D341Med (cell line): ENCODE measurements at places on chromosomes 11 and 22.

DNA sequence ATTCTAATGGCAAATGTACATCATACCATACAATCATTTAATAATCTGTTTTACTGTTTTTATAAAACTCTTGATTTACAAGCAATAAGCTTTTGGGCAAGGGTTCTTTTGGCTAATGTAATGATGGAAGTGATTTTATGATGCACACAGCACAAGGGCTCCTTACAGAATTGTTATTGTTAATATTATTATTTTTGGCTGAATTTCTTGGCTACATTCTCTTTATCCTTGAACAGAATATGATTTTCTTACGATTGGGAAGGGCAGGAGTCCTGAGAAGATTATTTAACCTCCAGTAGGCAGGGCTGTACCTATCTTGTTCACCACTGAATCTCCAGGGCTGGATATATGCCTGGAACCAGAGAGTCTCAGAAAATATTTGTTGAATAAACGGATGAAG lies 70.4 kb upstream of the ARHGAP20 start:
- no peak for DNase-seq

GRCh38 chr11:72580642-72580950 lies 93.6 kb downstream of the PDE2A start:
- no peak for DNase-seq

DNA sequence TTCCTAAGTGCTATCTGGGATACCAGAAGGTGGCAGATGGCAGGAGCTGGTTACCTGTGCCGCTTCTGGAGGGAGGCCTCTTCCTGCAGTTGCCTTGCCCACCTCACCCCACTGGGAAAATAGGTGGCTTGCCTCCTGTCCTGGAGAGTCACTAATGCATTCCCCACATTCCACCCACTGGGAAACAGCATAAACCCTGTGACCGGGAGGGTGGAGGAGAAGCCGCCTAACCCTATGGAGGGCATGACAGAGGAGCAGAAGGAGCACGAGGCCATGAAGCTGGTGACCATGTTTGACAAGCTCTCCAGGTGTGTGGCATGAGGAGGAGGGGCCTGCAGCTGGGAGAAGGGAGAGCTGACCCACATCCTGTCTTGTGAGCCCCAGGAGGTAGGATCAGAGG lies 5.6 kb downstream of the RIC8A start:
- no peak for DNase-seq

GRCh38 chr22:41469218-41469851 lies 418 bp downstream of the ACO2 start:
- no peak for DNase-seq

GRCh38 chr11:101523634-101524260 lies 60.1 kb downstream of the TRPC6 start:
- DNase-seq = no peak

DNA sequence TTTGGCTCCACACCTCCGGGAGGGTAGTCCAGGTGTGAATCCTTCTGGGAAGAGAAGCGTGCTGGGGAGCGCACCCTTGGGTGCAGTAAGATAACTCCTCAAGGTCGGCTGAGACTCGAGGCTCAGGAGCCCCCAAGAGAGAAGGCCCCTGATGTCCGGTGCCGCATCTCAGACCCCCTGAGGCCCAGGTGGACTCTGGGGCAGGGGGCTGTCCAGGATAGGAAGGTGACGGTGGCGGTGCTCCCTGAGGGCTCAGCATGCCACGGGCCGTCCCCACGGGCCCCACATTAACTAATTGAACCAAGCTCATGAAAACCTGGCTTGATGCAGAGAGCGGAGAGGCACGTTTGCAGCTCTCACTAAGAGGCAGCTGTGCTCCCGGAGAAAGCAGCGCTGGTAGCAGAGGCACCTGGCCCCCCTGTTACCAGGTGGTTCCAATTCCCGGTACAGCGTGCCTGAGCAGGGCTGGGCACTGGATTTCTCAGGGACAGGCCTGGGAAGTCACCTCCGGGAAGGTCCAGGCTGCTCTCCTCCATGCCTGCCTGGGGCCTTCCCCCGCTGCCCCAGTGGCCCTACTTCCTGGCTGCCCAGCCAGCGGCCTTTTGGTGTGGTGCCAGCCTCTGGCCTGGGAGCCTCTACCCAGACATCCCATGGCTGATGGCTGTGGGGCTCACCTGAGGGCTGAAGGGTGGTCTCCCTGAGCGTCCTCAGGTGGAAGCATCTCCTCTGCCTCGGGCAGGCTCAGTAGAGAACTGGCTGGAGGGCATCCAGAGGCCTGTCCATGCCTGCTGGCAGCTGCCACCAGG lies 1.1 kb downstream of the KCNQ1 start:
- no peak for DNase-seq

DNA sequence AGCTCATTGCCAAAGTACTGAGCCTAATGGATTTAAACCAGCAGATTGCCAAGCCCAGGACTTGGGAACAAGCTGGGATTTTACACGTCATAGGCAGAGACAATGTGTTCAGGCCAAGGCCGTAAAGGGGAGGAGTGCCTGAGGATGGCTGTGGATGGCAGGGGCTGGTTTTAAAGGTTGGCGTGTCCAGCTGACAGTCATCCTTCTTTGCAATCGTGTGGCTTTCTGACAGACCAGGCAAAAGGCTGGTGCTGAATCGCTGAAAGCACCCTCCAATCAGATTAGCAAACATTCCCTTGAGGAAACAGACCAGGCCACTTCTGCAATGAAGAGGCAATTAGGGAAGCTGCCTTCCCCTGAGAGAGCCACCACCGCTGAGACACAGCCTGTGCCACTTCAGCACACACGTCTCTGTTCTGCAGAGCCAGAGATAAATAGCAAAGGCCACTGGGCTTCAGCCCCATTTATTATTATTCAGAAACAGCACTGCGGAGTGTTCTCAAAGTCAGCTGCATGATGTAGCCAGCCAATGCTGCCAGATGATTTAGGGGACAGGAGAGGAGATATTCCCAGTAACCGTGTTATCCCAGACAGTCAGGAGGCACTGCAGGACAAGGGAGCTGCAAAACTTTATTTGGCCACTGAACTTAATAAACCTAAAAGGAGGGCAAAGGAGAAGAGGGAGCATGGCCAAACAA lies 54.2 kb upstream of the CSNK2A3 start:
- DNase-seq = peak; percentile 58

GRCh38 chr11:92531065-92531739 lies 306.6 kb downstream of the FAT3 start:
- no peak for DNase-seq

- DNase-seq = no peak
These were observed 25.9 kb upstream of the KCNJ11 start for GRCh38 chr11:17414317-17414737.

GRCh38 chr11:68446046-68446725 lies 14.4 kb upstream of the PPP6R3 start:
- no peak for DNase-seq

DNA sequence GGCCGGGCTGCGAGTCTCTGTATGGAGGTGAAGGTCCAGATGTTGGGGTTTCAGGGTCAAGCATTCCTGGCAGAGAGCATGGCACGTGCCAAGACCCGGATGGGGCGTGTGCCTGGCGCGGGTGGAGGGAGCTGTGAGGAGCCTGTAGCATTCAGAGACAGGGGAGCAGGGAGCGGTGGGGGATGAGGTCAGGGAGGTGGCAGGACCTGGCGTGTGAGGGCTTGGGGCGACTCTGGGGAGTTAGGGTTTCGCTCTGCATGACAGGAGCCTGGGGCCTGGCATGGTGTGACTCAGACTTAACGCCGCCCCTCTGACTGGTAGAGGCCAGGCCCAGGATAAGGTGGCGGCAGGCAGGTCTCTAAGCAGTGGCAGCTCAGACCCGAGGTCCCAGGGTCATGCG lies 103.0 kb downstream of the KCNQ1 start:
- no peak for DNase-seq

- no peak for DNase-seq
These were observed 646.0 kb downstream of the TBC1D22A start for GRCh38 chr22:47408409-47408808.

DNA sequence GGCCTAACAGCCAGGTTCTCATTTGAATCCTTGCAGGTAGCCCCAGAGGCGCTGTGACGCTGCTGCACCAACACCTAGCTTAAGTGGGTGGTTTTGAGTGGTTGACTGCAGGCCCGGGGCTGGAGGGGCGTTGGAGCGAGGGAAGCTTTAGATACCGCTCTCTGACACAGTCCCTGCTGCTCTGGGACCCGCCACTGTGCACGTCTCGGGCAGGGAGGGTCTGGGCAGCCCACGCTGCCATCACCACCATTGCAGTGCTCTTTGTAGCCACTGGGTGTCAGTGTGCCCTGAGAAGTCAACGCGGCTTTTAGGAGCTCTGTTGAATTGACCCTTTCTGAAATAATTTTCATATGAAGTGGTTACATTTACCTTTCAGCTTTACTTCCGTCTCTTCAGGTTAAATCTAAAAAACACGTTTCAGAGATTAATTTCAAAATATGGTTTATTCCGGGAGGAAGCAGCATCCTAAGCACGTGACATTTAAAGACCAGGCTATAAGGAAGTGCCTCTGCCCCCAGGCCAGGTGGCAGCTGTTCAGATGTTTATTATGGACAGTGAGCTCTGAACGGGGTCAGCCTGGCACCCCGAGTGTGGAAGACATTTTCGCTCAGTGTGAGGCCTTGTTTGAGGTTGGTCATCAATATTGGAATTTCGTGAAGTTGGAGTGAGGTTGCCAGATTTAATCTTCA lies 30.9 kb upstream of the PARVB start:
- DNase-seq = peak; percentile 87

DNA sequence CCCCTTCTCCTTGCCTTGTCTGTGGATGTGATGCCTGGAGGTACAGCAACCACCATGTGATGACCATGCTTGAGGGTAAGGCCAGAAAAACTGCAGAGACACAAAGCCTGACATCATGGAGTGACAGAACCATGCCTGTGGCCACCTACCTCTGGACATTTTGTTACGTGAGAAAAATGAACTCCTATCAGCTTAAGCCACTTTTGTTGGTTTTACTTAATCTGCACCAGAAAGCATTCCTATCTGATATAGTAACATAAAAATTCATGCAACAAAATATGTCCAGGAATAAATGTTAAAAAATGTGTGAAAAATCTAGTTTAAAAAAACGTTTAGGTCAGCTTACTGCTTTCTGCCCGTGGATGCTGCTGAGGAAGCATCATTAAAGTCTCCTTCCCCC lies 42.6 kb upstream of the P4HA3 start:
- no peak for DNase-seq

- DNase-seq = no peak
These were observed 36.6 kb upstream of the NNMT start for GRCh38 chr11:114259551-114259983.

DNA sequence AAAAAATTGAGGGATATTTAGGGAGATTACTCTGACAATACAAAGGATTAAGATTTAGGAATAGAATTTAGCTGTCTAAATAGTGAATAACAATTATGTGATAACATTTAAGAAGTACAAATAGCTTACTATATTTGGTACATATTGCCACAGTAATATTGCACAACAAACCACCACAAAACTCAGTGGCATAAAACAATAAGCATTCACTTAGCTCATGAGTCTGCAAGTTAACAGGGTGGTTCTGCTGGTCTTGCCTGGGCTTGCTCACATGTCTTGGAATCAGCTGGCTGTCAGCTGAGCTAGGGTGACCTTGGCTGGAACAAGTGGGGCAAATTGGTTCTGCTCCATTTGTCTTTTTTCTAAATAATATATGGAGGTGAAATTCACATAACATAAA lies 115.1 kb downstream of the DCDC1 start:
- DNase-seq = no peak

DNA sequence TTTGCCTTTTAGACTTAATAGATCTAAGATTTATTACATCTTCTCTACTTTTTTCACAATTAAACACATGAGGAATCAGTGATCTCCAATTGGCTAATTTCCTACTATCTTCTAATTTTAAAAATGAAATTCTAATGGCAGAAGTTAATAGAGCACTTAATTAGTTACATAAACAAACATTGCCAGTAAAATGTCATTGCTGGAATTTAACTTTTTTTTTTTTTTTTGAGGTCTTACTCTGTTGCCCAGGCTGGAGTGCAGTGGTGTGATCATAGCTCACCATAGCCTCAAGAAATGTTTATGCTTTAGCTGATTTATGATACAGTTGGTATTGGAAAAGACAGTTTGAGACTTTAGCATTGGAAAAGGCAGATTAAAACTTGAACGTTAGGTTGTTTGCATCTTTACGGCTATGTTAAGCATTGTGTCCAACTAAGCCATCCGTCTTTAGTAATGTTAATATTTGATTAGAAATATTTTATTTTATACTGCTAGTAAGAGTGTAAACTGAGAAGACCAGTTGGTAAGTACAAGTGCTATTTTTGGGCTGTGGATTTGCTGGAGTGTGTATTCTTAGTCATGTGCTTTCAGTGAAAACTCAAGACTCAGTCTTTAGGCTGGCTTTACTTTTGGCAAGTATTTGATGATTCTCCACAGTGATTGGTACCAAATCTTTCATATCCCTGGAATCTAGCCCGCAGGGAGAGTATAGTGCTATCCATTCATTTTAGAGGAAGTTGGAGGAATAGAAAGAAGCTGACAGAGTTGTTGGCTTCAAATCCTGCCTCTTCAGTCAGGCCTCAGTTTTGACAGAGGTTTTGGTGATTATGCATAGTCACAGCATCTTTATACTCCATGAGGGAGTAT lies 4.5 kb downstream of the ANO5 start:
- DNase-seq = no peak

- peak; percentile 89 for DNase-seq
These were observed 5.9 kb downstream of the LMNTD2 start for GRCh38 chr11:554428-555226.

DNA sequence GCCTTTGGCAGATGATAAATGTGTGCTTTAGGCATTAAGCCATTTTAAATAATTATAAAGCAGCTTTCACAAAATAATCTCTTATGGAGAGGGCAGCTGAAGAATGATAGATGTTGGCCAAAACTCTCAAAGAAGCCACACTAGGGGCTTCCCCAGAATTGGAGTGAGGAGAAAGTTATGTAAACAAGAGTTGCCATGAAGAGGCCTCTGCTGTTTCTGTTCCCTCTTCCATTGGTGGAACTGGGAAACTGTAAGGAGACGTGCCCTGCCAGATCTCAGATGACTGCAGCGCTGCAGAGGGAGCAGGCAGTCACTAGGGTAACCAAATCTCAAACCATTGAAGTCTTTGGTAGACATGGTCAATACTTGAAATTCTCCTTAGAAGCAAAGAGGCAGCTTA lies 19.4 kb upstream of the APLP2 start:
- no peak for DNase-seq

- DNase-seq = peak; percentile 26
These were observed 41.9 kb upstream of the MN1 start for GRCh38 chr22:27843441-27843840.

DNA sequence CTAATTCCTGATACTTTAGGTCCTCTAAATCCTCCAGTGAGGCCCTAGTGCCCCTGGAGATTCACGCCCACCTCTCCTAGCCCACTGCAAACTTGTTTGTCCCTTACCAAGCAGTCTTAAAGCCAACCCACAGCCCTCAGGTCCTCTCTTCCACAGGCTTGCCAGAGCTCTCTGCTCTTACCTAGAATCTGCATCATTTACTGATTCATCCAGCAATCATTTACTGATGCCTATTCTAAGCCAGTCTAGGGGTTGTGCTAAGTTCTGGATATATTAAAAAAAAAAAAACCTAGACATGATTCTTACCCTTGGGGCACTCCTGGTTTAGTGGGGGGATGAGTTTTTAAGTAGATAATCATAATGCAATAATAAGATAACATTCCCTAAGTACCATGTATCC lies 43.0 kb upstream of the PLET1 start:
- no peak for DNase-seq
